ENCODE measurements at places on chromosomes 6 and 20. TPM values are rescaled to one million over a fixed set of nuclear protein-coding genes. Genes with fewer than 3 reads are reported as not detected.

The EFCAB8 gene
- under 0.01 TPM for total RNA-seq

The SYCP2L gene
- 0.59 TPM for total RNA-seq

The POM121L2 gene
- not detected for total RNA-seq

The CGA gene
- not detected for total RNA-seq

The SOX18 gene
- not detected for total RNA-seq

The IL20RA gene
- total RNA-seq: not detected

The TREM2 gene
- total RNA-seq: 0.14 TPM

The IL17F gene
- total RNA-seq: not detected

The SAPCD1 gene
- 1.2 TPM for total RNA-seq

The SRSF12 gene
- 0.14 TPM for total RNA-seq

The CALHM5 gene
- 6.1 TPM for total RNA-seq

The FAM229B gene
- total RNA-seq: 14.0 TPM
